ENCODE measurements at places on chromosomes 2 and 18.
A peak's percentile ranks its signal among the peaks of the same experiment; 100 is the strongest.

DNA sequence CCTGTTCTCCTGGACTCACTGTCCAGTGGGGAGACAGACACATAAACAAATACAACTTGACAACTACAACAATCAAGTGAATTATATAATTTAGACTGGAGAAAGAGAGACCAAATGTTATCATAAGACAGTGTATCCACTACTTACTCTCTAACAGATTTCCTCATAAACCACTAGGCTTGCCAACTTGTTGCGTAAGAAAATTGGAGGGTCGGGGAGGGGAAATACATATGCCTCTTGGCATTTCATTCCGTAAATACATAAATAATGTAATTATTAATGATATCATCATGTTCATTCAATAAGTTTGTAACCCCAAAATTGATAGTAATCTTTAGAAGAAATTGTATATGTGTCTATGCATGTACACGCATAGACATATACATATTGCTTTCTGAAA, 14.9 kb downstream of the RAB6D start:
- DNase-seq = no peak

DNA sequence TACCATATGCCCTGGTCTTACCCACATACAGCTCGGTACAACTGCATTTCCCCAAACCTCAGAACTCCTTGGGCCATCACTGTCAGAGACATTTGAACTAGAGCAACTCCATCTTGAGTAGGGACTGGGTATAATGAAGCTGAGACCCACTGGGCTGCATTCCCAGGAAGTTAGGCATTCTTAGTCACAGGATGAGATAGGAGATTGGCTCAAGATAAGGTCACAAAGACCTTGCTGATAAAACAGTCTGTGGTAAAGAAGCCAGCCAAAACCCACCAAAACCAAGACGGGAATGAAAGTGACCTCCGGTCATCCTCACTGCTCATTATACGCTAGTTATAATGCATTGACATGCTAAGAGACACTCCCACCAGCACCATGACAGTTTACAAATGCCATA, 131.3 kb downstream of the PIK3C3 start:
- DNase-seq = no peak

- DNase-seq = no peak
Observed at GRCh38 chr2:10774394-10774793, 38.2 kb downstream of the PDIA6 start.

- DNase-seq = no peak
Observed at GRCh38 chr2:31983762-31984467, 26.9 kb downstream of the MEMO1 start.

DNA sequence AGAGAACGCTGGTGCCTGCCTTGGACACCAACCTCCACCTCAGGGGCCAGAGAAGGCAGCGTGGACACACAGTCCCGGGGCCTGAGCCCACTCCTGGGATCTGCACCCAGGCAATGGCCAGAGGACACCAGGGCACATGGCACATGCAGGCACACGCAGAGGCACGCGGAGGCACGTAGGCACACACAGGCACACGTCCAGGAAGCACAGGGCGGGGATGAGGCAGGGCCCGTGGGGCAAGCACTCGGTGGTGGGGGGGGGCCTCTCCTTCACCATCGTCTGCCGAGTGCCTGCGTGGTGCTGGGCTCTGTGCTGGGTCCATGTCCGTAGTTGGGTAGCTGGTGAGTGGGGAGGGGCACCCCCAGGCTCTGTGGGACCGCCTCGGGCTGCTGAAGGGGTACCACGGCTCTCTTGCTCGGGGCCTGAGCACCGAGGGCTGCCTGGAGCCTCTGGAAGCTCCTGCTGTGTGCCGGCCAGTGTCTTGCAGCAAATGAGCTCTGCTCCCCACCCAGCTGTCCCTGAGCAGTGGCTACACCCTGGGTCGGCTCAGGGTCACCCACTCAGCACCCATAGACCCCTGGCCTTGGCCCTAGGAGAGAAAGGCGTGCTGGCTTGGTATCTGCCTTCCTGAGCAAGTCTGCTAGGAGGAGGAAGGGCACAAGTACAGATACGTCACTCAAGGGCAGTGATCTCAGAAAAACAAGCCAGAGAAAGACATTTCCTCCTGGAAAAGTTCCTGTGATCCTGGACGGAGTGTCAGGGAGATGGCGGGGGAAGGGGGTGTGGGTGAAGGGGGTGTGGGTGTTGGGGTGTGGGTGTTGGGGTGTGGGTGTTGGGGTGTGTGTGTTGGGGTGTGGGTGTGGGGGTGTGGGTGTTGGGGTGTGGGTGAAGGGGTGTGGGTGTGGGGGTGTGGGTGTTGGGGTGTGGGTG, 26.4 kb downstream of the RTP5 start:
- DNase-seq = no peak

- DNase-seq = no peak
Observed at GRCh38 chr2:100235098-100235497, 87.2 kb downstream of the LONRF2 start.

- no peak for DNase-seq
Observed at GRCh38 chr18:24014986-24015638, 558 bp downstream of the TTC39C start.

- DNase-seq = no peak
Observed at GRCh38 chr2:96546321-96546720, 9.8 kb downstream of the ARID5A start.

GRCh38 chr18:69626171-69626570, 225.5 kb downstream of the DOK6 start:
- DNase-seq = no peak

GRCh38 chr2:217058791-217059755, 199.2 kb upstream of the TNP1 start:
- DNase-seq = no peak

DNA sequence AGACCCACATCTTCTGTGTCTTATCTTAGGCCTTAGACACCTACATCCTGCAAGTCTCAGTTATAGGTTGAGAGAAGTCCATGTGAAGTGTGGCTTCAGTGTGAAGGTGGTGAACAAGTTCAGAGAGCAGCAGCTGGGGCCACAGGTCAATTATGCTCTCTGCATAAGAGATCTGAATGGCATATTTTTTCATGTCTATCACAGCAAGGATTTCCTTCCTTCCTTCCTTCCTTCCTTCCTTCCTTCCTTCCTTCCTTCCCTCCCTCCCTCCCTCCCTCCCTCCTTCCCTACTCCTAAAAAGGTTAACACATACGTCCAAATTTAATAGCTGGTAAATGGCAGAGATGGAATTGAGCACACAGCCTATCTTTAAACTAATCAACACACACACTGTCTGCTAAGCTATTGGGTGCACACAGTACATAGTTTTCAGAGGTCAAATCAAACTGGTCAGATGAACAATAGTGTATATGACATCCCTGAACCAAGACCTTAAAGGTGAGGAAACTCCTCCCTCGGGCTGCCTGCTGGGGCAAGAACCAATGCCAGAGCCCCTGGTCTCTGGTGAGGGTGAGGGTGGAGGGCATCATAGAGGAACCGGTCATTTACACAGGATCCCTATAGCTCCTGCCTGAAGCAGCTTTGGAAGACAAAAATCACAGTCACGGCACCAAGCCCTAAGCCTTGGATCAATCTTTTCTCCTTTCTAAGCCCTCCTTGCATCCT, 240.9 kb downstream of the ICOS start:
- no peak for DNase-seq

- no peak for DNase-seq
Observed at GRCh38 chr2:128778843-128779242, 460.2 kb upstream of the HS6ST1 start.

GRCh38 chr2:70946832-70947442, 11.2 kb downstream of the ATP6V1B1 start:
- peak; percentile 19 for DNase-seq

GRCh38 chr2:188752311-188752710, 221.9 kb upstream of the COL3A1 start:
- DNase-seq = no peak

DNA sequence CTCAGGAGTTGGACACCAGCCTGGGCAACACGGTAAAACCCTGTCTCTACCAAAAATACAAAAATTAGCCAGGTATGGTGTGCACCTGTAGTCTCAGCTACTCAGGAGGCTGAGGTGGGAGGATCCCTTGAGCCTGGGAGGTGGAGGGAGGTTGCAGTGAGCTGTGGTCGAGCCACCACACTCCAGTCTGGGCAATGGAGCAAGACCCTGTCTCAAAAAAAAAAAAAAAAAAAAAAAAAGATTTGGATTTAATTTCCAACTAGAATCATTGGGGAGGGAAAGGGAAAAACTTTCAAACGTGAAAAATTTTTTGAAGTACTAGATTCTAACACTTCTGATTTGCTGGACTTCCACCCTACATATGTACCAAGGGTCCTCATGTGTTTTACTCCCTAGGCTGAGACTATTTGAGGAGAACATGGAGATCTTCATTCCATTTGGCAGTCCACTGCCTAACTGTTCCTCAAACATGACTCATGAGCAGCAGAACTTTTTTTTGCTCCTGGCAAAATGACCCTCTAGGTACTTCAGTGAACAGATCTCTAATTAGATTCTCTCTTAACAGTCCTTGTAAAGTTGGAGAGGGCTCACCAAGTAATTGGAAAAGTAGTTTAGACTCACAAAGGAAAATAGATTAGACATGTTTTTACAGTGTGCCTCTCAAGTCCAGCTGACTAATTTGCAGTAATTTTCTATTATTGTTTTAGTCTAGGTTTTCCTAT, 267.6 kb downstream of the METTL4 start:
- no peak for DNase-seq

DNA sequence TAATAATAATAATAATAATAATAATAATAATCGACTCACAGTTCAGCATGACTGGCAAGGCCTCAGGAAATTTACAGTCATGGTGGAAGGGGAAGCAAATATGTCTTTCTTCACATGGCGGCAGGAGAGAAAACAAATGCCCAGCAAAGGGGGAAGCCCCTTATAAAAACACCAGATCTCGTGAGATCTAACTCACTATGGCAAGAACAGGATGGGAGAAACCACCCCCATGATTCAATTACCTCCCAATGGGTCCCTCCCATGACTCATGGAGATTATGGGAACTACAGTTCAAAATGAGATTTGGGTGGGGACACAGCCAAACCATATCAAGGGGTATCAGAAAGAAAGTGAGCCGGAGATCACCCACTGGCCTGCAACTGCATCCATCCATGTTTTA, 40.5 kb upstream of the PAPOLG start:
- DNase-seq = no peak

DNA sequence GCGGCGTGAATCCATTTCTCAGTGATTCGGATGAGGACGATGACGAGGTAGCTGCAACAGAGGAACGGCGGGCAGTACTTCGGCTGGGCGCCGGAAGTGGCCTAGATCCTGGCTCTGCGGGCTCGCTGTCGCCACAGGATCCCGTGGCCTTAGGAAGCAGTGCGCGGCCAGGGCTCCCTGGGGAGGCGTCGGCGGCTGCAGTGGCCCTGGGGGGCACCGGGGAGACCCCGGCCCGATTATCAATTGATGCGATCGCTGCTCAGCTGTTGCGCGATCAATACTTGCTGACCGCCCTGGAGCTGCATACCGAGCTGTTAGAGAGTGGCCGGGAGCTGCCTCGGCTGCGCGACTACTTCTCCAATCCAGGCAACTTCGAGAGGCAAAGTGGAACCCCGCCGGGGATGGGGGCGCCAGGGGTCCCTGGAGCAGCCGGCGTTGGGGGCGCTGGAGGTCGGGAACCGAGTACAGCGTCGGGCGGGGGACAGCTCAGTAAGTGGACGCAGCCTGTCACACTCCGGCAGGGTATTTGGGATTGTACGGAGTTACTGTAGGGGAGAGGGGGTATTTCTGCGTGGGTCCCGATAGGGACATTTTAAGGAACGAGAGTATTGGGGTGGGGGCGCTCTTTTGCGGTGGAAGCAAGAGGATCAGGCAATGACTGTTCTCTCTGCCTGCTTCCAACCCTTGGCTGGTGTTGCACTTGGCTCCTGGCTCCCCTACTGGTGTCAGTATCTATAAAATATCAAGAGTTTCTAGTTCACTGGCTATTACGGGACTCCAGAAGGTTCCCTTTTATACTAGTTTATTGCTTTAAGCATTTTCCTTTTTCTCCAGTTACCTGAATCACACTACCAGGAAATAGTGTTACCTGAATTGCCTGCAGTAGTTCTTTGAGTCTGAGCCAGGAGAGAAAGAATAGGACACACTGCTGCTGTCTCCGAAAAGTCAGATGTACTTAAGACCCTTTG, 772 bp downstream of the RELCH start:
- no peak for DNase-seq

- no peak for DNase-seq
Observed at GRCh38 chr2:69685321-69686048, 41.9 kb upstream of the AAK1 start.

DNA sequence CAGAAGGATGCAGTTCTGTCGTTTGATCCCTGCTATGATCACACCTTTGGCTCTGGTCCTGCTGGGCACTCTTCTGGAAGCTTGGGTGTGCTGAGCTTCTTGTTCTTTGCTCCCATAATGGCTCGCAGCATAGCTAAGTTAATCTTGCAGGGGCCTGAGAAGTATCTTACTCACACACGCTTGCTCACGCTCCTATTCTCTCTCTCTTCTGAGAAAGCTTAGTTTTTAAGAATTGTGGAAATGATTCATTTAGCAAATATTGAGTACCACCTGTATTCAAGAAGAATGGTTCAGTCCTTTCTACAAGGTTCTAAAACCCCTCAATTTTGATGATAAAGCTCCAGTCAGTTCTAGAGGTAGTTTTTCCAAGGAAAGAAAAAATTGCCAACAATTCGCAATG, 40.6 kb downstream of the XRCC5 start:
- DNase-seq = no peak

DNA sequence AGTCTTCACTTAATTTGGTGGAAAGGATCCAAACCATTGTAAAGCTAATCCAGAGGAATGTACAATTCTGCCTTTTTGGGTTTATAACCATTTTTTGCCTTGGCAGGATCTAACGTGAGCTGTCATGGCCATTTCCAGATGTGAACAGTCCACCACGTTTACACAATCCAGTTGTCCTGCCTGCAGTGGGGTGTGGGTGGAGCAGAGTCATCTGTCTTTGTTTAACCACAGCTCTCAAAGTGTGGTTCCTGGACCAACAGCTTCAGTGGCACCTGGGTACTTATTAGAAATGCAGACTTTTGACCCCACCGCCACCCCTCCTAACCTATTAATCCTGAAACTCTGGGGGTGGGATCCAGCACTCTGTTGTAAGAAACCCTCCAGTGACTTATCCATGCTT, 35.9 kb downstream of the FHOD3 start:
- DNase-seq = no peak

- no peak for DNase-seq
Observed at GRCh38 chr18:48826806-48827205, 124.0 kb downstream of the SMAD7 start.

DNA sequence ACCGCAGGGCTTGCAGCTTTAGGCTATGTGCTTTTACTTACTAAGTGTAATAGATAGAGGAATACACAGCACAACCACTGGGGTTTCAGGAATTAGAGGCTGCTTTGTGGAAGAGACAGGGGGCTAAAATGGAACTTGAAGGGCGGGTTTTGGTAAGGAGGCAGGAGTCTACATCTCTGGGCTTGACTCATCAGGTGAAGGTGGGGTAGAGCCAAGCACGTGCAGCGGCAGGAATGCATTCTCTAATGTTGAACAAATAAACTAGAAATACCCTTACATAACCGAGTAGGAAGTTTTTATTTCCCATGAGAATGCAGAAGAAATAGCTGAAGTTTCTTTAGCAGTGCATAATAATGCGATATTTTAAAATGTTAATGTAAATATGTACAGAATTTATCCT, 673.8 kb upstream of the SALL3 start:
- no peak for DNase-seq

Data from stimulated activated CD8-positive, alpha-beta memory T cell treated with anti-CD3 and anti-CD28 coated beads, Interleukin-2, amount 100 ng/mL, for 1 hour (primary cell).